ENCODE measurements at places on chromosomes 5 and 9. TPM values are rescaled to one million over a fixed set of nuclear protein-coding genes. Genes with fewer than 3 reads are reported as not detected.

NUTM2F gene
- total RNA-seq, result not detected

BTNL8 gene
- total RNA-seq, result not detected

THBS4 gene
- not detected for total RNA-seq

SMARCA2 gene
- total RNA-seq, result 65.0 TPM

ACOT12 gene
- not detected for total RNA-seq

CARTPT gene
- total RNA-seq, result not detected

GHR gene
- 2.4 TPM for total RNA-seq

C5orf47 gene
- total RNA-seq, result not detected

SMC5 gene
- total RNA-seq, result 20.9 TPM

ROR2 gene
- total RNA-seq, result not detected

MCTP1 gene
- total RNA-seq, result 171 TPM

SLC27A6 gene
- not detected for total RNA-seq

PCDHGA6 gene
- 7.2 TPM for total RNA-seq

TRIM36 gene
- 2.2 TPM for total RNA-seq

HMMR gene
- total RNA-seq, result 11.8 TPM

BTNL9 gene
- total RNA-seq, result 0.19 TPM

TMEM215 gene
- total RNA-seq, result under 0.01 TPM

ROPN1L gene
- 0.96 TPM for total RNA-seq

TAF11L5 gene
- not detected for total RNA-seq

MARCHF6 gene
- 66.6 TPM for total RNA-seq

SPRY4 gene
- total RNA-seq, result 30.2 TPM

FBP2 gene
- not detected for total RNA-seq

PRUNE2 gene
- total RNA-seq, result 6.5 TPM

ZNF169 gene
- total RNA-seq, result 5.2 TPM

SEMA5A gene
- total RNA-seq, result 0.10 TPM

TXN gene
- total RNA-seq, result 183 TPM

IL6ST gene
- total RNA-seq, result 871 TPM

ANXA6 gene
- 206 TPM for total RNA-seq

OR1J2 gene
- 0.19 TPM for total RNA-seq

APBA1 gene
- total RNA-seq, result 22.5 TPM

GALT gene
- total RNA-seq, result 40.2 TPM

CER1 gene
- total RNA-seq, result not detected

MED10 gene
- 13.9 TPM for total RNA-seq

OR2S2 gene
- total RNA-seq, result not detected

FYB1 gene
- total RNA-seq, result not detected

CA9 gene
- total RNA-seq, result not detected

HTR4 gene
- 0.10 TPM for total RNA-seq

PITX1 gene
- total RNA-seq, result 0.10 TPM

KCNMB1 gene
- not detected for total RNA-seq

HMCN2 gene
- total RNA-seq, result under 0.01 TPM

STK32A gene
- 0.98 TPM for total RNA-seq

SGCD gene
- total RNA-seq, result 0.19 TPM

SPINK4 gene
- total RNA-seq, result not detected

SOX30 gene
- total RNA-seq, result not detected

RACK1 gene
- 5,671 TPM for total RNA-seq

IFNA2 gene
- not detected for total RNA-seq

ENTREP1 gene
- total RNA-seq, result 6.1 TPM

C5 gene
- 0.86 TPM for total RNA-seq

CCDC183 gene
- total RNA-seq, result 0.65 TPM

INSL4 gene
- not detected for total RNA-seq

MCIDAS gene
- not detected for total RNA-seq

GPR21 gene
- 1.3 TPM for total RNA-seq

Measured in vein endothelial cell (primary cell).